NCI-H1092 (cell line): ENCODE measurements at places on chromosomes 4 and X.

DNA sequence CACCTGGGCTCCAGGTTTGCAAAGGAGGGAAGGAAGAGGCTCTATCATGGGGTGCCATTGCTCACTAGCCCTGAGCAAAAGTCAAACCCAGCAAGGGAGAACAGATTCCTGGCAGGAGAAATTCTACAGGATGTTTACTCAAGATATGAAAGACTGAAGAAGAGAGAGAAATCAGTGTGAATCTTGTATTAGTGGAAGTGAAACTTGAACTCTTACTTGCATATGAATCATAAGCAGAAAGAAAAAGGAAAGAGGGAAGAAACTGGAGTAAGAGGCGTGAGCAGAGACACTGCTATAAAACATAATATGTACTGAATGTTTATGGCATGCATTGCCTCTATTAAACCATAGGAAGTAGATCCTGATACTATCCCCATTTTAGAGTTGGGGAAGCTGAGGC, 60.9 kb downstream of the C4orf46 start:
- no peak for DNase-seq

GRCh38 chr4:142596595-142596994, 249.5 kb downstream of the INPP4B start:
- DNase-seq, result no peak

GRCh38 chr4:152024881-152025280, 264.1 kb upstream of the GATB start:
- no peak for DNase-seq

DNA sequence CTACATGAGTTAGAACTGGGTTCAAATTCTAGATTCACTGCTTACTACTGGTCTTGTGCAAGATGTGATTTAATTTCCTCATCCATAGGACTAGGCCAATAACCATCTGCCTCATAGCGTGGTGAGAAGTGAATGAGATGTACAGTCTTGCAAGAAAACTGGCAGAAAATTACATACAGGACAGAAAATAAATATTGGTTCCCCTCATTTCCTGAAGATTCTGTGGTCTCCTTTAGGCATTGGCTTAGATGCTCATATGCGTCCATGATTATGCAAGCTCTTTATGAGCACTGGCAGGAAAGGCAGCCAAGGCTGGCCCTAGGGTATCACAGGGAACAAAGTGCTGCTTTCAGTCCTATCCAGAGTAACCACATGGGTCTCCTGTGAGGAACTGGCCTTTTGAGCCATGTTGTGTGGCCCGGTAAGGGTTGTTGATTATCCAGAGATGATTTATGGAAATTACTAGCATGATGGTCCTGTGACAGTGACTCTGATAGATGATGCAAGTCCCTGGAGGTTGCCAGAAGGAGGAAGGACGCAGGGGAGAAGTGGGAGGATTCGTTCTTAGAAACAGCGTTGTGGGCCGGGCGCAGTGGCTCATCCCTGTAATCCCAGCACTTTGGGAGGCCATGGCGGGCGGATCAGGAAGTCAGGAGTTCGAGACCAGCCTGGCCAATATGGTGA, 9.9 kb upstream of the MOB1B start:
- DNase-seq, result no peak

- DNase-seq, result no peak
Observed at GRCh38 chr4:95599777-95600400, 51.1 kb upstream of the UNC5C start.

DNA sequence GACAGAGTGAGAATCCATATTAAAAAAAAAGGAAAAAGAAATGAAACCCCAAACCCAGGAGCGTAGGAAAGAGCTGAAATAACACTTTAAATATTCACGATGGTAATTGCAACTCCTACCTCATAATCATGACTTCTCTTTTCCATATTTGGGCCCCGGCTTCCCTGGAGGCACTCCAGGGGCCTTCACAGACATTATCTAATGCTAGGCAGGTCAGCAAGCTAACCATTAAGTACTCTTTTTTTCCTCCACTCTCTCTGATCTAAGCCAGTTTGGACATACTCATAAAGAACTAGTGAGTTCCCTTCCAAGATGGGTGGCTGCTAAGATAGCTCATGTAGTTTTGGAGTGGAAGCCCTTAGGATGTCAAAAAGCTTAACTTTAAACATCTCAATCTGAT, 83.2 kb downstream of the SH3KBP1 start:
- DNase-seq, result no peak

DNA sequence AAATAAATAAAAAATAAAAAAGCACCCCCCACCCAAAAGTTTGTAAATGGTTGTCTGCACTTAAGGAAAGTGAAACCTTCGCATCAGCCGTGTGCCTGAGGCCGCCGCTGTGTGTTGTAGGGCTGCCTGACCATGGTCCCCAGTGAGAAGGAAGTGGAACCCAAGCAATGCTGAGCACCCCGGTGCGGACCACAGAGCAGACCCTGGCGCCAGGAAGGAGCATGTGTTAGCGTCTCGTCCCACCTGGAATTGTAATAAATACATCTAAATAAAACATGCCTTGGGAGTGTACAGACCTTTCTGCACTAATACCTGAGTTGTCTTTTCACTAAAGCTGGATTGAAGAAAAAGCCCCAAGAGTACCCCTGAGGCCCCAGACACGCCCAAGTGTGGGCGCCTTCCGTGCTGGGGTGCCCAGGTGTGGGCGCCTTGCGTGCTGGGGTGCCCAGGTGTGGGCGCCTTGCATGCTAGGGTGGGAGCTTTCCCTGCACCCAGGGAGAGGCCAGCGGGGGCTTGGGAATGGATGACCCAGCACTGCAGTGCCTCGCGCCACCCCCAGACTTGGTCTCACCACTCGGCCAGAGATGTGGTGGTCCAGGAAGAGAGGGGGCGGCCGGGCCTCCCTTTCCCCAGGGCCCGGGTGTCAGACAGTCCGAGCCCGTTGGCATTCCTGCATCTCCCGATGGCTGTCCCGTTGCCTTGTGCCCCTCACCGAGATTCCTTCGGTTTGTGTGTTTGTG, 33.7 kb downstream of the HTT-AS start:
- DNase-seq, result no peak

DNA sequence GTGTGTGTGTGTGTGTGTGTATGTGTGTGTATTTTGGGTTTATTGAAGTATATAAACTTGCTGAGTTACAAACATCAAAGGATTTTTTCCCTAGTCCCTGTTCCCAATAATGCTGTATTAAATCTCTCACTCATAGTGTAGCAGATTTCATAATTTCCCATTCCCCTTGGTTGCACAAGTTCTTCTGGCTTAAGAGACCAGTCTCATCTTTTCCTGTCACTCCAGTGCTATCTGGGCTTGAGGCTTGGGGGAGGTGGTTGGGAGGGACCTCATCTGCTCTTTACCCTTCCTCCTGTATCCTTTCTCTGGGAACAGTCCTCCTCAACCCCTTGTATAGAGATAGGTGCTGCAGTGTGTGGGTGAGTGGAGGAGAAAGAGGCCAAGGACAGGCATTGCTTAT, 285.4 kb upstream of the BOD1L1 start:
- DNase-seq, result no peak
